Hepatocyte (in vitro differentiated cells): ENCODE measurements at places on chromosomes 5 and 9. TPM values are rescaled to one million over a fixed set of nuclear protein-coding genes. Genes with fewer than 3 reads are reported as not detected.

DNA sequence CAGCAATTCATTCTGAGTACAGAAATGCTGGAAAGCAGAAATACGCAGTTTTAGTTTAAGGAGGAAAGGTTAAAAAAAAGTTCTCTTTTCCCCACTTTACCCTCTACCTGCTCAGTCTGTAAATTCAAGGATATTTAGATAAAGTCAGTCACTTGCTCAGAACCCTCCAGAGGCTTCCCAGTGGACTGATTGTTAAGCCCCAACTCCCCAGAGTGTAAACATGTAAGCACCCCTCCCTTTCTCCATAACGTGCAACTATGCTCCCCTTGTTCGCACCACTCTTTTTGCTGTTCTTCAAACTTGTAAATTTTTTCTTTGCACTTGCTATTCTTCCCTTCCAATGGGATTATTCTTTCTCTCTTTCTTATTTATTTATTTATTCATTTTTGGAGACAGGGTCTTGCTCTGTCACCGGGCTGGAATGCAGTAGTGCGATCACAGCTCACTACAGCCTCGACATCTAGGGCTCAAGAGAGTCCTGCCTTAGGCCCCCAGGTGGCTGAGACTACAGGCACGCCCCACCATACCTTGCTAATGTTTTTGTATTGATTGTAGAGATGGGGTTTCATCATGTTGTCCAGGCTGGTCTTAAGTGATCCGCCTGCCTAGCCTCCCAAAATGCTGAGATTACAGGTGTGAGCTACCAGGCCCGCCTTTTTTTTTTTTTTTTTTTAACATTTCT lies 32.5 kb upstream of the ERBIN start:
- no peak for DNase-seq
- no peak overlapping the region for H3K4me3 ChIP-seq
- no peak overlapping the region for H3K27ac ChIP-seq
- H3K36me3 ChIP-seq, result no peaks in the 10 kb centered on the region

- no peak overlapping the region for H3K4me3 ChIP-seq
- H3K27ac ChIP-seq, result peak overlapping the region; percentile 95
- no peaks in the 10 kb centered on the region for H3K27me3 ChIP-seq
- H3K36me3 ChIP-seq, result no peaks in the 10 kb centered on the region
These were observed 2.8 kb downstream of the HSDL2 start for GRCh38 chr9:112382501-112383364.

- H3K4me1 ChIP-seq, result peaks cover 9% of the 10 kb centered on the region
- H3K27ac ChIP-seq, result no peak overlapping the region
- DNase-seq, result no peak
- H3K27me3 ChIP-seq, result no peaks in the 10 kb centered on the region
These were observed 1.6 kb downstream of the GRK6 start for GRCh38 chr5:177427919-177428573.

The SHISAL2B gene
- polyA plus RNA-seq, result 0.56 TPM in 1 of 2 replicates, not detected in the other

- DNase-seq, result no peak
- H3K27ac ChIP-seq, result no peak overlapping the region
- no peaks in the 10 kb centered on the region for H3K4me1 ChIP-seq
- no peaks in the 10 kb centered on the region for H3K36me3 ChIP-seq
These were observed 51.3 kb downstream of the SLC12A7 start for GRCh38 chr5:1060535-1060981.

DNA sequence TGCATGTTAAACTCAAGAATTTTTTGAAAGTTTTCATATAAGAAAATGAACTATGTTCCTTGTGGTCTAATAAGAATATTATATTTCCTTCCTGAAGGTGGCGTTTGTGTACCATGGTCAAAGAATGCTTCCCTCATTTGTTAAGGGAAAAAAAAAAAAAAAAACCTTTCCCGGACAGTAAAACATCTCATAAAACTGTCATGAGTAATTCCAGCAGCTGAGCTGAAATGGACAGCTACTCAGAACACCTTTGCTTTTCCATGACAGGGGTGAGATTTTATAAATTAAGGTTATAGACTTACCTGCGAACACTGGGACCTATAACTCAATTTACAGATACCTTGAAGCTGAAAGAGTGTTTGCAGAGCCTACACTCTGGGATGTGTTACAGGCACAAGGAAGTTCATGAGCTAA lies 113.2 kb upstream of the RANBP3L start:
- no peak overlapping the region for H3K27ac ChIP-seq
- no peaks in the 10 kb centered on the region for H3K36me3 ChIP-seq
- peaks cover 24% of the 10 kb centered on the region for H3K4me1 ChIP-seq
- H3K27me3 ChIP-seq, result no peaks in the 10 kb centered on the region
- no peak overlapping the region for H3K4me3 ChIP-seq

DNA sequence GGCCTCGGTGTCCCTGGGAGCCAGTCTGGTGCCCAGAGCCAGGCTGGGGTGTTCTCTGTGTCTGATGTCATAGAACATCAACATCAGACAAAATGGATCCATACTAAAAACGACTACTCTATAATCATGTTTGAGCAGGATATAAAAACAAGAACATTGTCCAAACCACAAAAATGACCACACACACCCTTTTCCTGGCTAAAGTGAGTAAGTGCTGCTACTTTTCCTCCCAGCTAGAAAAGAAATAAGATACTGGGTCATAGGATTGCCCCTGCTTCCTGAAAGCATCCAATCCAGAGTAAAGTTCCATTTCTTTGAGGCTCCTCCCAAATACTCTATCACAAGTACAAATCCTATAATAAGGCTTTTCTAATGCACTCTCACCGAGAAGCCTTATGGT lies 19.7 kb upstream of the TRAF1 start:
- no peaks in the 10 kb centered on the region for H3K27me3 ChIP-seq
- peaks cover 14% of the 10 kb centered on the region for H3K4me1 ChIP-seq
- no peak for DNase-seq
- no peak overlapping the region for H3K27ac ChIP-seq

The PCDHGA4 gene
- 0.24 TPM in 1 of 2 replicates, not detected in the other for polyA plus RNA-seq

DNA sequence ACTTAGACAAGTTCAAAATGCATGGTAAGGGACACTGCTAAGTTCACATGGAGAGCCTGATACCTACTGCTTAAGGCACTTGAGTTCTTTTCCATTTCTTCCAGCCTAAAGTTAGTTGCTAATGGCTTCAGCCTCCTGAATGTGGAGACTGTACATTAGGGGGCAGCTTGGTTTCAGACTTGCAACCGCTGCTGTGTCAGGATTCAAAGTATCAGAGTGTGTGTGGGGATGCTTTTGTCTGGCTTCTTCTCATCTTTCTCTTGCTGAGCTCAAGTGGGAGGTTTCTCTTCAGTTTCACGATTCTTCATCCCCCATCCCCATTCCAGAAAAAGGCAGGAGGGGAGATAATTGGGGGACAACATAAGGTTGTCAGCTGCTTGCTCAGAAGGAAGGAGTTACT lies 49.4 kb downstream of the ATP10B start:
- H3K27ac ChIP-seq, result no peak overlapping the region
- peak; percentile 51 for DNase-seq
- H3K36me3 ChIP-seq, result no peaks in the 10 kb centered on the region

DNA sequence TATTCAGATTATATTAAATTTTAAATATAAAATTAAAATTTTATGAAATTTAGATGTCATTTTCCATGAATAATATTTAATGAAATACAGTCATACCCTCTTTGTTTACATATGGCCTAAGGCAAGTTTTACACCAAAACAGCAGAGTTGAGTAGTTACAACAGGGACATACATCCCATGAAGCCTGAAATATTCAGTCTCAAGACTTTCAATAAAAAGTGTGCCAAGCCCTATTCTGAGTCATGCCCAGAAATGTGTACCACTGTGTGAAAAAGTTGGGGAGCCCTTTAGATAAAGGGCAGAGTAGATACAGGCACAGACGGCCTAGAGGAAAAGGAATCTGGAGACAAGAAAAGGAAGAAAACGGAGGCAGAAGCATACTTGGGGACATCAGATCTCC lies 261.3 kb downstream of the SGCD start:
- H3K36me3 ChIP-seq, result no peaks in the 10 kb centered on the region
- H3K27me3 ChIP-seq, result no peaks in the 10 kb centered on the region
- peaks cover 3% of the 10 kb centered on the region for H3K4me1 ChIP-seq
- H3K27ac ChIP-seq, result peak overlapping the region; percentile 17
- no peak overlapping the region for H3K4me3 ChIP-seq

The TLX3 gene
- 0.22 TPM in 1 of 2 replicates, not detected in the other for polyA plus RNA-seq

DNA sequence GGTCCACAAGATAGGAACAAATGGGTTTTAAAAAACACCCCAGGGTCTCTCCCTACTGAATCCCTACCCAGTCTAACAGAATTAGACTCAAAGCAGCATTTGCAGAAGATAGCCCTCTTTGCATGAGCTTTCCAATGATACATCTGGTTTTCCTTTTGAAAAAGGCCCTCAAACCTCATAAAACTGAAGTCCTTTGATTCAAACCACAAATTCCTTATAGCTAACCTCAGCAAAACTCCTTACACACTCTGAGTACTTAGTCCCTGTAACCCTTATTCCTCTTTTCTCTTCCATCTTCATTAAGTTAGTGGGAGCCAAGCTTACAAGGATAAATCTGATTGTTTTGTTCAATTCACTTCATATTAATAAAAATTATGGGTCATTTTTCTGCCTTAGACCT lies 90.5 kb upstream of the TNC start:
- DNase-seq, result no peak
- peaks cover 14% of the 10 kb centered on the region for H3K4me1 ChIP-seq

The FGFR4 gene
- polyA plus RNA-seq, result 75.6 and 94.3 TPM in 2 replicates

The TMEM174 gene
- polyA plus RNA-seq, result not detected in 2 replicates

GRCh38 chr9:99079542-99079941 lies 25.4 kb upstream of the TGFBR1 start:
- no peak overlapping the region for H3K4me3 ChIP-seq
- no peak for DNase-seq
- H3K36me3 ChIP-seq, result no peaks in the 10 kb centered on the region
- H3K27me3 ChIP-seq, result no peaks in the 10 kb centered on the region

DNA sequence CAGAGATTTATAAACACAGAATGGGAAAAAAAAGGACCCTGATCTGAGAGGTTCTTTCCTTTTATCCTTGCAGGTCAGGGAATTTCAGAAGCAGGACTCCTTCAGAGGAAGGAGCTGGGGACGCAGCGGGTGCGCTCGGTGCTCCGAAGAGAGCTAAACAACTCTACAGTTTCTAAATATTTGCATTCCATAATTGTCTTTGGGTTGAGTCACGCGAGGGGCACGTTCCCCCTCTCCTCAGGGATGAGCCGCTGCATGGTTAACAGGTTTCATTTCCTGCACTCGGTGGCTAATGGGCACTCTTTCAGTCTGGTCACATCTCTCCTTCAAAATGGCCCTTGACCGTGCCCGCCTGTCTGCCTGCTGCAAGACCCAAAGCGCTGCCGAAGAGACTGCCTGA lies 165.0 kb upstream of the HMHB1 start:
- H3K36me3 ChIP-seq, result no peaks in the 10 kb centered on the region
- DNase-seq, result no peak
- no peak overlapping the region for H3K4me3 ChIP-seq
- H3K4me1 ChIP-seq, result peaks cover 4% of the 10 kb centered on the region

DNA sequence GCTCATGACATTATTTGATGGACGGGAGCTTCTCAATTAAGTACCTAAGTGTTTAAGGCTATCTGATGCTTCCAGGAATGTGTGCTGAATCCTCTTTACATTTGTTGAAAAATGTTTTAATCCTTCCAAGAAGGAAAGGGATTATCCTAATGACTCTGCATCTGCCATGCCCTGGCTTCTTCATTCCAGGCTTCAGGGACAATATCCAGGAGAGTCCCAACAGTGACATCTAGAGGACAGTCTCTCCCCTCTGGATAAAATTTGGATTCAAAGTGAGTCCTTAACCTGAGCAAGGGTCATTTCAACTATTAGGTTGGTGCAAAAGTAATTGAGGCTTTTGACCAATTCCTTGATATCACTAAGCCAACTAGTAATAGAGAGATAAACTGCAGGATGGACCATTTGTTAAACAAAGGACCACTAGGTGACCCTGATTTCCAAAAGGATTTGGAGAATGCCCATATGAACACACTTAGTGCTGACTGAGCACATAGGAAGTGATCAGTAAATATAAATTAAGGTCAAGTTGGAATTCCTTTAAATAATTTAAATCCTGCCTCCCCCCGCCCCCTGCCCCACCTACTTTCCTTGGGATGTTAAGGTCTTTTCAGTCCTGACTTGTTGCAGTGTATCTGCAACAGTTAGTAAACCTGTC lies 19.1 kb downstream of the TNFSF8 start:
- peaks cover 11% of the 10 kb centered on the region for H3K4me1 ChIP-seq
- no peaks in the 10 kb centered on the region for H3K36me3 ChIP-seq
- H3K27ac ChIP-seq, result no peak overlapping the region
- DNase-seq, result peak; percentile 68

- no peak overlapping the region for H3K27ac ChIP-seq
- no peaks in the 10 kb centered on the region for H3K36me3 ChIP-seq
- peaks cover 4% of the 10 kb centered on the region for H3K4me1 ChIP-seq
- no peak overlapping the region for H3K4me3 ChIP-seq
- DNase-seq, result no peak
These were observed 22.6 kb upstream of the PHF19 start for GRCh38 chr9:120899490-120900068.

The CPEB4 gene
- polyA plus RNA-seq, result 12.0 and 13.3 TPM in 2 replicates

- H3K36me3 ChIP-seq, result no peaks in the 10 kb centered on the region
- H3K27ac ChIP-seq, result no peak overlapping the region
- no peak for DNase-seq
- no peaks in the 10 kb centered on the region for H3K4me1 ChIP-seq
These were observed 869.2 kb downstream of the EFNA5 start for GRCh38 chr5:106801554-106801953.

The CYLC2 gene
- polyA plus RNA-seq, result not detected in 2 replicates

- DNase-seq, result peak; percentile 34
- H3K36me3 ChIP-seq, result no peaks in the 10 kb centered on the region
- H3K4me3 ChIP-seq, result peak overlapping the region; percentile 85
- H3K27ac ChIP-seq, result peak overlapping the region; percentile 94
- peaks cover 27% of the 10 kb centered on the region for H3K27me3 ChIP-seq
These were observed 700 bp downstream of the CDO1 start for GRCh38 chr5:115815693-115816225.

The NR2F1-AS1 gene
- polyA plus RNA-seq, result 8.6 and 9.3 TPM in 2 replicates

DNA sequence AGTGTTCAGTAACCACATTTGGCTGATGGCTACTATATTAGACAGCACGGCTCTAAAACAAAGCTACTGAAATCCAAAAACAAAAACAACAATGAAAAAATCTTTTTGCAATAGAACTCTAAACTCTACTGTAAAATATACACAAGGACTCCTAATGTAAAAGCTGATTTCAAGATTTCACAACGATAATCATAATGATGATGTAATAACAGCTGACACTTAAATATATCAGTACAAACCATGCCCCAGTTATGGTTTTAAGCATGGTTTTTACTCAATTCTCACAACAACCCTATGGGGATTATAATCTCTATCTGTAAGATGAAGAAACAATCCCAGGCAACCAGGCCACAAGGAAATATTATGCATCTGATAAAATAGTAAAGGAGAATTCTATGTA lies 3.3 kb downstream of the ZNF300 start:
- H3K4me1 ChIP-seq, result no peaks in the 10 kb centered on the region
- H3K27ac ChIP-seq, result no peak overlapping the region
- no peak for DNase-seq
- H3K27me3 ChIP-seq, result no peaks in the 10 kb centered on the region
- H3K36me3 ChIP-seq, result no peaks in the 10 kb centered on the region
- H3K4me3 ChIP-seq, result no peak overlapping the region

GRCh38 chr9:120258096-120258495 lies 321.9 kb downstream of the CDK5RAP2 start:
- H3K27me3 ChIP-seq, result no peaks in the 10 kb centered on the region
- H3K4me1 ChIP-seq, result no peaks in the 10 kb centered on the region
- DNase-seq, result no peak
- H3K4me3 ChIP-seq, result no peak overlapping the region
- H3K27ac ChIP-seq, result no peak overlapping the region

- no peak overlapping the region for H3K4me3 ChIP-seq
- no peaks in the 10 kb centered on the region for H3K4me1 ChIP-seq
- no peak overlapping the region for H3K27ac ChIP-seq
- H3K36me3 ChIP-seq, result no peaks in the 10 kb centered on the region
- DNase-seq, result no peak
These were observed 149.1 kb upstream of the TUT7 start for GRCh38 chr9:86503314-86503713.
